ENCODE measurements at places on chromosomes 2 and 18. TPM values are rescaled to one million over a fixed set of nuclear protein-coding genes. Genes with fewer than 3 reads are reported as not detected.

CYP26B1 gene
- total RNA-seq = 2.5 TPM

MALL gene
- total RNA-seq = 5.0 TPM

SERPINB12 gene
- total RNA-seq = not detected

CDCA7 gene
- 0.33 TPM for total RNA-seq

CYB5A gene
- 164 TPM for total RNA-seq

- no peaks in the 10 kb centered on the region for H3K36me3 ChIP-seq
- no peaks in the 10 kb centered on the region for H3K27me3 ChIP-seq
- H3K4me3 ChIP-seq = no peak overlapping the region
- H3K27ac ChIP-seq = no peak overlapping the region
These were observed 532.7 kb upstream of the POU3F3 start for GRCh38 chr2:104321116-104321795.

DNA sequence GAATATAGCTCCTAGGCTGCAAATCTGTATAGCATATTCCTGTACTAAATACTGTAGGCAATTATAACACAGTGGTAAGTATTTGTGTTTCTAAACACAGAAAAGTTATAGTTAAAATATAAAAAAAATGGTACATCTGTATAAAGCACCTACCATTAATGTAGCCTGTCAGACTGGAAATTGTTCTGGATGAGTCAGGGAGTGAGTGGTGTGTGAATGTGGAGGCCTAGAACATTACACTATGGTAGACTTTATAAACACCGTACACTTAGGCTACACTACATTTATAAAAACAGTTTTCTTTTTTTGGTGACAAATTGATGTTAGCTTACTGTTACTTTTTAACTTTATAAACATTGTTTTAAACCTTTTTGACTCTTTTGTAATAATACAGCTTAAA lies 226.3 kb downstream of the CCDC85A start:
- no peak overlapping the region for H3K4me3 ChIP-seq
- no peak overlapping the region for H3K27ac ChIP-seq
- H3K36me3 ChIP-seq = no peaks in the 10 kb centered on the region
- H3K27me3 ChIP-seq = no peaks in the 10 kb centered on the region

DNA sequence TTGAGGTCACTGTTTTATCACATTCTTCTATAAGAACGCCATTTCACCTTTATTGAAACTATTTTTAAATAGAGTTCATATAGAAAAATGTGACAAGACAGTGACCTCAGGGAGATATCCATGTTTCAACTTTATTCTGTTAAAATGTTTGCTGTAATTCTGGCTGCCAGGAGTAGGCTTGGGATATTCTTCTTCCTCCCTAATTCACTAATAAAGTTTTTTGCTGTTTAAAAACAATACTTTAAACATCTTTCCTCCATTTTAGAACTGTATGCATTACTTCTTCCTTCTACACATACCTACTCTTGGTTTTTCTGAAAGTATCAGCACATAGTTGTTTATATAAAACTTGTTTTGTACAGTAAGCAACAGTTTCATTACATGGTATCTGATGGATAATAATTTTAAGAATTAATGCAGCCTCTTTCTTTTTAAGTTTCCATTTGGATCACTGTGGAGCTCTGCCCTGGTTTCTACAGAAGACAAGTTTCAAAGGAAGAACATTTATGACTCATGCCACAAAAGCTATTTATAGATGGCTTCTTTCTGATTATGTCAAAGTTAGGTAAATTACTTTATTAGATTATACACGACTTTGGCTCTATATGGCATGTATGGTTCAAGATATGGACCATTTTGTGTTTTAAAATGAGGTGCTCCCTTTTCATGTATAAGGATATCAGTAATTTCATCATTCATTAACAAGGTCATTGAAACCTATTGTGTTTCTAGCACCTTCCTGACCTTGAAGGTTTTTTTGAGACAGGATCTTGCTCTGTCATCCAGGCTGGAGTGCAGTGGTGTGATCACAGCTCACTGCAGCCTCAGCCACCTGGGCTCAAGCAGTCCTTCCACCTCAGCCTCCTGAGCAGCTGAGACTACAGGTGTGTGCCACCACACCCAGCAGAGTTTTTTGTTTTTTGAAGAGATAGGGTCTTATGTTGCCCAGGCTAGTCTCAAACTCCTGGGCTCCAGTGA lies 7.2 kb downstream of the CPSF3 start:
- H3K27ac ChIP-seq = no peak overlapping the region
- H3K36me3 ChIP-seq = peaks cover 23% of the 10 kb centered on the region
- no peaks in the 10 kb centered on the region for H3K27me3 ChIP-seq
- H3K4me1 ChIP-seq = no peaks in the 10 kb centered on the region
- no peak for DNase-seq

- DNase-seq = no peak
- H3K27me3 ChIP-seq = no peaks in the 10 kb centered on the region
- H3K4me3 ChIP-seq = no peak overlapping the region
- no peaks in the 10 kb centered on the region for H3K4me1 ChIP-seq
- no peaks in the 10 kb centered on the region for H3K36me3 ChIP-seq
These were observed 45.1 kb upstream of the LRP1B start for GRCh38 chr2:142175813-142176338.

DNA sequence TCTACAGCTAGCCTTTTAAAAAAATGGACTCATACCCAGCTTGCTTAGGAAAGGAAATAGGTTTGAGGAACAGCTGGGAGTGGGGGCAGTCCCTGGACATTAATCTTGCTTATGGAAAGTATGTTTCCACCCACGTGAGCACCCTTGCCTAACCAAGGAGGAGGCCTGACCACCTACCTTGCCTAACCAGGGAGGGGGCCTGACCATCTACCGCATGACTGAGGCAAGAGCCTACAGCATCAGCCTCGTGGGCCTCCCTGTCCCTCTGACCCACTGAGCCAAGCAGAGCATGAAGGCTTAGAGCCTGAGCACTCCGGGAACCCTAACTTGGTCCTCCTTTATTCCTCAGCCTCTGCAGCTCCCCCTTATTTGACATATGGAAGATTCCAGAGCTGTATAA lies 20.2 kb downstream of the PRKAG3 start:
- no peaks in the 10 kb centered on the region for H3K27me3 ChIP-seq
- H3K4me1 ChIP-seq = peaks cover 14% of the 10 kb centered on the region
- no peak for DNase-seq
- no peak overlapping the region for H3K27ac ChIP-seq
- no peak overlapping the region for H3K4me3 ChIP-seq
- H3K36me3 ChIP-seq = peaks cover 24% of the 10 kb centered on the region

GRCh38 chr18:36728345-36728744 lies 100.5 kb downstream of the TPGS2 start:
- H3K36me3 ChIP-seq = no peaks in the 10 kb centered on the region
- H3K27me3 ChIP-seq = no peaks in the 10 kb centered on the region
- H3K27ac ChIP-seq = no peak overlapping the region
- H3K4me3 ChIP-seq = no peak overlapping the region

DNA sequence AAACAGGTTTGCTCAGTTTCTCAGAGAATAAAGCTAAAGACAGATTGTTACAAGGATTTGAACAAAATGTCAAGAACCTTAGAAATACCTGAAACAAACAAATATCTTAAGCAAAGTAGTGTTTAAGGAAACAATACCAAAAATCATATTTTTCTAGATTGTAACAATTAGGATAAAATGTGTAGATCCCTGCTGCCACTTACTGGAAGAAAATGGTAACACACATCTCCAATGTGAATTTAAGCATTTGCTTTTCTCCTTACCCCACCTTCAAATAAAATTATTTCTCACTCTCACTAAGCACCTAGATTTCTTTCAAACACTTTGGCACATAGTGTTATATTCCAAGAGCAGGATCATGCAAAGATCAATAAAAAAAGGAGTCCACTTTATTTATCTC lies 34.9 kb downstream of the SUCLG1 start:
- H3K36me3 ChIP-seq = peaks cover 4% of the 10 kb centered on the region
- no peaks in the 10 kb centered on the region for H3K4me1 ChIP-seq
- H3K27ac ChIP-seq = no peak overlapping the region

GRCh38 chr2:118800736-118801135 lies 46.7 kb downstream of the EN1 start:
- no peaks in the 10 kb centered on the region for H3K27me3 ChIP-seq
- H3K4me1 ChIP-seq = no peaks in the 10 kb centered on the region
- H3K27ac ChIP-seq = no peak overlapping the region
- no peak for DNase-seq

- DNase-seq = no peak
- no peak overlapping the region for H3K27ac ChIP-seq
- H3K4me3 ChIP-seq = no peak overlapping the region
- H3K4me1 ChIP-seq = no peaks in the 10 kb centered on the region
- peaks cover 76% of the 10 kb centered on the region for H3K36me3 ChIP-seq
These were observed 46.0 kb upstream of the MTIF2 start for GRCh38 chr2:55314985-55315384.
